ENCODE measurements at places on chromosomes 16 and 17. TPM values are rescaled to one million over a fixed set of nuclear protein-coding genes. Genes with fewer than 3 reads are reported as not detected.

DNA sequence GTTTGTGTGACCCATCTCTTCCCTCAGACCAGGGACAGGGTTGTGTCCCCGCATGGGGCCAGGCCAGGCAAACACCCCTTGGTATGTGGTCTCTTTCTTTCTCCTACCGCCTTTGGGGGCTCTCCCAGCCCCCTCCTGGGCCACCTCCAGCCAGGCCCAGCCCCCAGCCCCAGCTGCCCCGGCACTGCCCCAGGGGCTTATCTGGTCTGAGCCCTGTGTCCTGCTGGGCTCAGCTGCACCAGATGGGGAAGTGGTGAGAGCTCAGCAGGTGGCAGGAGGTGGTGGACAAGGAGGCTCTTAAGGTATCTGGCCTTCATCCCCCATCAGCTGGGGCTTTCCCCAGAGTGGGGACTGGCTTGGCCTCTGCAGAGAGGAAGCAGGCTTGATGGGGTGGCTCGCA, 8.7 kb downstream of the ADAM11 start:
- DNase-seq = no peak

DNA sequence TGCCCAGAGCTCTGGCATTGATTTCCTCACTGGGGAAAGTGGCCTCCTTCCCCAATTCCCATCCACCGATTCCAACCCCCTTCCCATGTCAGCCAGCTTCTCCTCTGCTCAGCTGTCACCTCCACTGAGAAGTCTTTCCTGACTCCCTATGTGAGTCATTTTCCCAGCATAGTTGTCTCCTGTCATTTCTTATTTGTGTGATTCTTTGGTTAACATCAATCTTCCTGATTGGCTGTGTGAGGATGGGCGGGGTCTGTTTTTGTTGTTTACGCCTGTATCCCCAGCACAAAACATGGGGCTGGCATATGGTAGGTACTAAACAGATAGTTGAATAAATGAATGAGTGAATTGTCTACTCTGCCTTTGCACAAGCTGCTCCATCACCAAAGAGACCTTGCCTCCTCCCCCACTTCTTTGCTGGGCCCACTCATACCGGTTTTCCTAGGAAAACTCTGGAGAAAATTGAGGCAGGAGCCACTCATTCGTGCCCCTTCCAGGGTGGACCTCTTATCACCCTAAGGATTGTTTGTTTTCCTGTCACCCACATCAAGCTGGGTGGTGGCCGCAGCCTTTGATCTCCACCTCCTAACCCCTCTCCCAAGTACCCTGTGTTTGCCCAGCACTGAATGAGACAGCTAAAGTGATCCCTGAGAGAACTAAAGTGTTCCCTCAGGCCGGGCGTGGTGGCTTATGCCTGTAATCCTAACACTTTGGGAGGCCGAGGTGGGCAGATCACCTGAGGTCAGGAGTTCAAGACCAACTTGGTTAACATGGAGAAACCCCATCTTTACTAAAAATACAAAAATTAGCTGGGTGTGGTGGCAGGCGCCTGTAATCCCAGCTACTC, 1.2 kb upstream of the GRB7 start:
- DNase-seq = no peak

- no peak for DNase-seq
Observed at GRCh38 chr16:86991679-86992078, 325.5 kb downstream of the C16orf95 start.

DNA sequence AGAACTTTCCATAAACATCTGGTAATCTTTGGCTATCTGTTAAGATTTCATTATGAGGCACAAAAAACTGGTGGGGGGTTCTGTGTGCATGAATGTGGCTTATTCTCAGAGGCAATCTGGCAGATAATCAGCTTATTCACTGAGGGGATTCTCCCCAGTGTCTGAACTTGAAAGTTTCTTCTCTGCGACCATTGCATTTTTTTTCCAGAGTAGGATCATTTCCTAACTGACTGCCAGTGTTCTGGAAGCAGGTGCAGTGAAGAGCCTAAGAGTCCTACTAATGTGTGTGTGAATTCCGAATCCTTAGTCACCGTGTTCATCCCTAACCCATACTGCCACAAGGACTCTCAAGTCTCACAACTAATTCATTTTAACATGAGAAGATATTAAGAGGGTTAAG, 64.9 kb upstream of the LRRC37A3 start:
- no peak for DNase-seq

DNA sequence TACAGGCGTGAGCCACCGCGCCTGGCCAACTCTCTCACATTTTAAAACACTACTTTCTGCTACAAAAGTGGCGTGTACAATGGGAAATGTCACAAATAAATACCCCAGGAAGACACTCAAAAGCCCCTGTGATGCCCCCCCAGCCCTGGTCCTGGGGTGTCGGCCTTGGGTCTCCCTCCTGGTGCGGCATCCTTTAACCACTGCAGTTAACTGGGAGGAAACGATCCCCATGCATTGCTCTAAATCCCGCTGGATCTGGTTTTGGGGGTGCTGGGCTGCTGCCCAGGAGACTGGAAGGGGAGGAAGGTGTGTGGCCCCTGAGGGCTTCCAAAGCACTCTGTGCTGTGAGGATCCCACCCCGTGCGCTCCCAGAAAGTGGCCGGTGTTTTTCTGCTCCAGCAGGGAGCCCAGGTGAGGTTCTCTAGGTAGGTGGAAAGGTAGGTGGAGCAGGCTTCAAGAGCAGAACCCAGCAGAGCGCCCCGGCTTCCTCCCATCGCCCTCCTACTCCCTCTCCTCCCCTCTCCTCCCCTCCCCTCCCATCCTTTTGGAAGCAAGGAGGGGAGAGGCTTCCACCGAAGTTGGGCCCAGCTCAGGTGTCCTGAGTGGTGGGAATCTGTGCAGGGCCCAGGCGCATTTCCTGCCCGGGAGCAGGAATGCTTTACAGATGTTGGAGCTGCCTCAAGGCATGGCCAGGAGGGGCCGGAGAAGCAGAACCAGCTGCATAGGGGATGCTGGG, 363.3 kb downstream of the SEC14L1 start:
- no peak for DNase-seq

GRCh38 chr16:14004729-14005315, 66.3 kb upstream of the MRTFB start:
- DNase-seq = no peak

- no peak for DNase-seq
Observed at GRCh38 chr17:29256735-29257466, 10.2 kb downstream of the CRYBA1 start.

DNA sequence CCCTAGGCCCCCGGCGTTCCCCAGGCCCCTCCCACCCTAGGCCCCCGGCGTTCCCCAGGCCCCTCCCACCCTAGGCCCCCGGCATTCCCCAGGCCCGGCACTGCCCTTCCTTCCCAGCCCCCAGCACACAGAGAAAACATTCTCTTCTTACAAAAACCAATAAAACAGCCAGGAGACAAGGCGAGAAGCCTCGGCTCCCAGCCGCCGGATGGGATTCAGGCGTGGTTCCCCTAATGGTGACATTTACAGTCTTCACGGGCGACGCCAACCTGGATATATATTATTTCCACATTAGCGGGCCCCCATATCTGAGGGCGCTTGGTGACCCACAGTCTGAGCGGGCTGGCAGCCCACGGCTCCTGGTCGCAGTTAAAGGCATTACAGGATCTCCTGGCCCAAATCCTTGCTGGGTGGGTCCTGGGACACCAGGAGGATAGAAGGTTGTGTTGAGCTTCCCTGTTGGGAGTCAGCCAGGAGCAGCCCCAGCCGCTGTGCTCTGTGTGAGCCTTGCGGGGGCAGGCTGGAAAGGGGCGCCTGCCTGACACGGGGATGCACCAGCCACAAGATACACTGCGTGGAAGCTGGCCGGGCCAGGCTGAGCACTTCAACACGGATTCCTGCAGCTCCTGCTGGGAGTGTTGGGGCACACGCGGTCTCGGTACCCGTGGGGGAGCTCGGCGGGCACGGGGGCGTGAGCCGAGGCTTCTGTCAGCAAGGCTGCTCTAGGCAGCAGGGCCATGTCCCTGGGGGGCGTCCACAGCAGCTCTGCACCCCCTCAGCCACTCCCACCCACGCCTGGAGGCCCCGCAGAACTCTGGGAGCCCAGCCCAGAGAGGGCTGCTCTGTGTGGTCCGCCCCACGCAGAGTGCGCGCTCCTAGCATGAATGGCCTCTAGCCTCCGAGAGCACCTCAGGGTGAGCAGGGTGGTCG, 83.7 kb downstream of the LMF1 start:
- DNase-seq = no peak

GRCh38 chr16:5028950-5029475, 4.7 kb downstream of the NAGPA start:
- no peak for DNase-seq

GRCh38 chr16:13038591-13038990, 137.2 kb downstream of the SHISA9 start:
- DNase-seq = no peak

- DNase-seq = no peak
Observed at GRCh38 chr17:4530799-4531730, 24.1 kb downstream of the MYBBP1A start.

- DNase-seq = no peak
Observed at GRCh38 chr16:22373662-22374310, 633 bp downstream of the CDR2 start.

DNA sequence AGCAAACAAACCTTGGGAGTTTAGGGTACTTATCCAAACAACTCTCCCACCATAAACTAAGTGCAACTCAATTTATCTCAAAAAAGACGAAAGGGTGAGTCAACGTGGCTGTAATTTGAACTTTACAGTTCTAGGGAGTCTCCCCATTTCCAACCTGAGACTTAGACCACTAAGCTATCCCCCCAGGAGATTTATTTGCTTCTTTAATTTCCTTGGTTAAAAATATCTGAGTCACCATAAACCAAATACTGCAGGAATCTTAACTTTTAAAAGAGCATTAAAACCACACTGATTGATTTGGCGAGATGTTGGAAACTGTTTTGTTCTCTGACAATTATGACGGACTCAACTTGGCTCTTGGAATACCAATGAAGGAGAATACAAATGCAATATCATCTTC, 299.3 kb upstream of the SOX9 start:
- no peak for DNase-seq

DNA sequence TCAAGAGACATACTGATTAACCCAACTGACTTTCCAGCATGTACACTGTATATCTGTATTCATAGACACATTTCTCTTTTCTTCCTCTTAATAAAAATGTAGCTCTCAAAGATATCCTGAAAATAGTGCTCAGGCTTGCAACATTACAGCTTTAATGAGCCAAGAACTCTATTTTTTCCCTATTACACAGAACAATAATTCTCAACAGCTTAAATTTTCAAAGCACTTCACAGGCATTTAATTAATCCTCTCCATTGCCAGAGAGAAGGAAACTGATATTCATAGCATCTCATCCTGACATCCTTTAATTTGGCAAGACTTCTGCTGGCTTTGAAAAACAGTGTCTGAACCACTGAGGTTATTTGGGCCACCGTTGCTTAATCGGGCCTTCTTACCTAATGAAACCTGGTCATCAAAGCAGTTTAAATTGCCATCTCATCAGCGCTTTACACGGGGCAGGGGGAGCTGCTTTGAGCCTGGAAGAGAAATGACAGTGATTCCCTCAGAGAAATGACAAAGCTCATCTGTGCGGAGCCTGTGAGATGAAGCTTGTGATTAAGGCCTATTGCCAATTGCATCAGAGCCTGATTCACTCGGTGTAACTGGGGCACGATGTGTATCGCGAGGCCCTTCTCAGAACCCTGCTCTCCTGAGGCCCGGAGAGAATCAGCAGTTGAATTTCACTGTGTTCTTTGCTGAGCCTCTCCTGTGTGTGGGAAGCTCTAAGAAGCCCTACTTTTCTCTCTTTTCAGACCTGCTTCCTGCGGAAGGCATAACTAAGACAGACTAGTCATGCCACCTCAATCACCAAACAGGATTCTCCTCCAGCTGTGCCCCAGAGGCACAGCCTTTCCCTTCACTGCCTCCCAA, 8.5 kb upstream of the SIAH1 start:
- DNase-seq = no peak

DNA sequence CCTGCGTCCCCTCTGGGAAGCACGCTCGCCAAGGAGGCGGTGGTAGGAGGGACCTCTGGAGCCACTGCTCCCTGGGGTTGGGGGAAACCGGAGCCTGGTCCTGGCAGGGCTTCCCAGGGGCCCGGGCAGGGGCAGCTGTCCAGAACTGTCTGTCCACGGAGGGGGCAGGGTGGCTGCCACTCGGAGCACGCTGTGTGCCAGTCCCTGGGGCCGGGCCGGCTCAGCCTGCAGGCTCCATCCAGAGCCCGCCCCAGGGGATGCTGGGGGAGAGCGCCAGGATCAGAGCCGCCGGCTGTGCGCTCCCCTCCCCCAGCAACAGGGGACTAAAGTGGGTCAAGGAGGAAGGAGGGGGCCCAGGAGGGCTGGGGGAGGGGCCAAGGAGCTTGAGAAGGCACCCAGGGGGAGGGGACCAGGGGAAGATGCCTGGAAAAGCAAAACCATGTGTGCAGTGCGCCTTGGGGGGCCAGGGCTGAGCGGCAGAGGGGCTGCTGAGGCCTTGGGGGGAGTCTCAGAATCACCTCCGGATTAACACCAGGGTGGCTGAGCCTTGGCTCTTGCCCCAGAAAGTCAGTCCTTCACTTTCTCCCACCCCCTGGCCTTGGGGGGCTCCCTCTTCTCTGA, 21.3 kb downstream of the ZNF423 start:
- DNase-seq = no peak

GRCh38 chr16:8542393-8542792, 47.9 kb downstream of the TMEM114 start:
- no peak for DNase-seq

DNA sequence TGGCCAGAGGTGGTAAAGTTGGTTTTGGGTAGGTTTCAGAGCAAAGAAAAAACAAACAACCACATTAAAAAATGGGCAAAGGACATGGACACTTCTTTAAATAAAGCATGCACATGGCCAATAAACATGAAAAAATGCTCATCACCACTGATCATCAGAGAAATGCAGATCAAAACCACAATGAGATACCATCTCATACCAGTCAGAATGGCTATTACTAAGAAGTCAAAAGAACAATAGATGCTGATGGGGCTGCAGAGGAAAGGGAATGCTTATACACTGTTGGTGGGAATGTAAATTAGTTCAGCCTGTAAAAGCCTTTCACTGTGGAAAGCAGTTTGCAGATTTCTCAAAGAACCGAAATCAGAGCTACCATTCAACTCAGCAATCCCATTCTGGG, 598.4 kb upstream of the SOX9 start:
- no peak for DNase-seq

MFAP4 gene
- not detected for total RNA-seq

SYT17 gene
- total RNA-seq = 4.1 TPM

TBC1D28 gene
- not detected for total RNA-seq

KCNH6 gene
- not detected for total RNA-seq

DOC2B gene
- total RNA-seq = 30.6 TPM

TVP23A gene
- total RNA-seq = not detected

PRSS8 gene
- not detected for total RNA-seq

Data from NCI-H460 (cell line).